ENCODE measurements at places on chromosomes 6 and 20. TPM values are rescaled to one million over a fixed set of nuclear protein-coding genes. Genes with fewer than 3 reads are reported as not detected.

GRCh38 chr20:60787276-60787675 lies 464.8 kb upstream of the CDH4 start:
- peak; percentile 5 for DNase-seq

GRCh38 chr6:81938991-81939732 lies 186.7 kb upstream of the TENT5A start:
- DNase-seq, result peak; percentile 43

- no peak for DNase-seq
Observed at GRCh38 chr6:109059571-109060021, 35.0 kb downstream of the SESN1 start.

DNA sequence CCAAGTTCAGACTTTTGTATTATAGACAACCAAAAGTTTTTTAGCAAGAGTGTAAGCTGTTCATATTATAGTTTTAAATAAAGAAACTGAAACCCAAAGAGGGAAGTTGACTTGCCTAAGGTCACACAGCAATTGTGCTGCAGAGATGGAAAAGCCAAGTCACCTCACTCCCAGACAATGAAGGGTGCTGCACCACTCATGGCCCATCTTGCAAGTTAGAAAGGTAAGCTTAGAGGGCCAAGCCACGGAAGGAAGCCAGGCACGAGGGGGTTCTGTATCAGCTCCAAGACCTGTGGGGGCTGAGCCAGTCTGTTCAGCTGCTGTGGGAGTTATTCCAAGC lies 860 bp downstream of the DEFB124 start:
- no peak for DNase-seq

- DNase-seq, result no peak
Observed at GRCh38 chr20:8438748-8439147, 306.7 kb downstream of the PLCB1 start.

- DNase-seq, result no peak
Observed at GRCh38 chr20:52256454-52256853, 64.9 kb upstream of the ZFP64 start.

GRCh38 chr20:36541227-36541767 lies at the start of gene MYL9:
Gene MYL9 (plus strand): TSS chr20:36541519. CDS start chr20:36544885, 3,366 bp downstream.
- DNase-seq, result peak; percentile 97

DNA sequence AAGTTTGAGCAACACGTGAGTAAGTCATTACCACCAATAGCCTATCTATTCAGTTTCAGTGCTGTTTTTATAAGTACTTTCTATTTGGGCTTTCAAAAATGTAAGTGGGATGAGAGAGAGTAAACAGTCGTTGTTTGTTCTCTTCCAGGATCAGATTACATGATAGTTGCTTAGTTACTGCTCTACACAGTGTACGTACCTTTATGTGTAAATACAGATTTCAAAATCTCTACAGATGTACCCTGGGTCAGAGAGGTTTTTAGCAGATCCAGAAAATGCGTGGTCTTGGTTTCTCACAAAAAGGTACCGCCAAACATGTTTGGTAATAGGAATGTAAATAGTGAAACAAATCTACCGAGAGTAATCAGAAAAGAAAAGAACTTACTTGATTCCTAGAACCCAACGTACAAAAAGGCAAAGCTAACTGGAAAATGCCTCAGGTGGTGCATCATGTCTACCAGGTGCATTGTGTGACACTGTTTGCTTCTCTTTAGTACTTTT lies 421.1 kb downstream of the BCKDHB start:
- DNase-seq, result no peak

DNA sequence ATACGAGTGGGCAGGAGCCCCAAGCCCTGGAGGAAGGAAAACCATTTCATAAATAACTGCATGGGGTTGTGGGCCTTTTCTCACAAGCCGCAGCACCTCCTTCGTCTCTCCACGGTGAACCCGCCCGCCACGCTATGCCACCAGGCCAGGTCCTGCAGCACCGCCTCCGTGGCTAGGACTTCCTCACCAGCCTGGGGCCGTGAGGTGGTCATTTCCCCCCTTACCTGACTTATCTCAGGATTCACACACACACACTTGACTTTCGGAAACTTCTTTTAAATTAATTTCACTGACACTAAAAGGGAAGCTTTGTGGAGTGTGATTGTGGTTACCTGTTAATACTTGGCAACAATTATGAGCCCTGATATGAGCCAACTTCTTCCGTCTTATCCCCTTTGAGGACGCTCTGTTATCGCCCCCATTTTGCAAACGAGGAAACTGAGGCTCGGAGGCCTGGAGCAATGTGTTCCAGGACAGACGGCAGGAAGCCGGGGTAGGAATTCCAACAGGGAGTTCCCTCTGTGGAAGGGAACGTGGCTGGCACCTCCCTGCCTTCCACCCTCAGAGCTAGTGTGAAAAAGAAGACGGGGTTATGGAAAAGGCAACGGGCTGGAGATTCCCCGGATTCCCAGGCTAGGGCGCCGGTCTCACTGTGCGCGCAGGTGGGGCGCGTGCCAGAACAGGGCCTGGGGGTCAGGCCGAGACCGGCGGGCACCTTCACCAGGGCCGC lies 817 bp upstream of the SLCO4A1 start:
- no peak for DNase-seq

DNA sequence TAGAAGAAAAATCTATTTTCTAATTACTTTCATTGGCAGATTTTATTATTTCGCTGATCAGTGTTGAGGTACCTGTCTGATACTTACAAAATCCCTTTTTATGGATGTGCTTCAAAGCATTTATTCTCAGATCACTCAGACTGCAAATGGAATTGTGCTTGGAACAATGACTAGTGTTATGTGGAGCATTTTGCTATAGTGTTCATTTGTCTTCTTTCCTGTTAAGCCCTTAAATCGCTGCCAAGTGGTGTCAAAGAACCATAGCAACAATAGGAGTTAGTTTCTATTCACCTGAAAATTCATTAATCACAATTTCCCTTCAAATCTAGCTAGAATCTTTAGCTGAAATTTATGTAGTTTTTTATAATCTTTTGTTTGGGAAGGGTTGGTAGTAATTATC lies 29.8 kb downstream of the SMPDL3A start:
- no peak for DNase-seq

- DNase-seq, result no peak
Observed at GRCh38 chr6:118959903-118960302, 24.9 kb upstream of the MCM9 start.

DNA sequence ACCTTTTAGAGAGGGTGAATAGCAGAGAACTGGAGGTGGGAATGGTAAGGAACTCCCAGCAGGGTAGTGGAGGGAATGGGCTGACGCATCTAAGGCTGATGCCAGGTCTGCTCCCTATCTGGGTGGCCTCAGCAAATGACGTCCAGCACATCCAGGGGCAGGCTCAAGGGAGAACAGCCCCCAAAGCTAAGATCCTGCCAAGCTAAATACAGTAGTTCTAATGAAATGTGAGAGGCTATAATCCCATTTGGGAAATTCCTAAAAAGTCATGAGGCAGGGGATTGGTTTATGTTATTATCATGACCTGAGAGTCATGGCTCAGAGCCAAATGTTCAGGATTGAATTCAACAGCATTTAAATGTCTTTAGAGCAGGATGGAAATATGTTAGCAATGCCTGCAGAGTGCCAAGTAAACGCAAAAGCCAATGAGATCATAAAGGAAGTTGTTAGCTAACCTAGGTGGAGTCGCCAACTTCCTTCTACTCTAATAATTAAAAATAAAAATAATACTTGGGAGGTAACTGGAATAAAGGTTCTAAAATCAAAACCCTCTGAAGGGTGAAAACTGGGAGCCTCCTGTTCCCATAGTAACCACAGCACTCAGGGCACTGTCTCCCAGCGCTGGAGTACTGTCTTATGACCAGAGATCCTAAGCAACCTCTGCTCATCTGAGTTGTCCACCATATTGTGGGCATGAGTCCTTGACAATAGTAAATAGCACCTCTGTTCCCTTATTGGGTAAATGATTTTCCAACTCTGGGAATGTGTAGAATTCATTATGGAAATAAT lies 34.8 kb downstream of the IYD start:
- no peak for DNase-seq

DNA sequence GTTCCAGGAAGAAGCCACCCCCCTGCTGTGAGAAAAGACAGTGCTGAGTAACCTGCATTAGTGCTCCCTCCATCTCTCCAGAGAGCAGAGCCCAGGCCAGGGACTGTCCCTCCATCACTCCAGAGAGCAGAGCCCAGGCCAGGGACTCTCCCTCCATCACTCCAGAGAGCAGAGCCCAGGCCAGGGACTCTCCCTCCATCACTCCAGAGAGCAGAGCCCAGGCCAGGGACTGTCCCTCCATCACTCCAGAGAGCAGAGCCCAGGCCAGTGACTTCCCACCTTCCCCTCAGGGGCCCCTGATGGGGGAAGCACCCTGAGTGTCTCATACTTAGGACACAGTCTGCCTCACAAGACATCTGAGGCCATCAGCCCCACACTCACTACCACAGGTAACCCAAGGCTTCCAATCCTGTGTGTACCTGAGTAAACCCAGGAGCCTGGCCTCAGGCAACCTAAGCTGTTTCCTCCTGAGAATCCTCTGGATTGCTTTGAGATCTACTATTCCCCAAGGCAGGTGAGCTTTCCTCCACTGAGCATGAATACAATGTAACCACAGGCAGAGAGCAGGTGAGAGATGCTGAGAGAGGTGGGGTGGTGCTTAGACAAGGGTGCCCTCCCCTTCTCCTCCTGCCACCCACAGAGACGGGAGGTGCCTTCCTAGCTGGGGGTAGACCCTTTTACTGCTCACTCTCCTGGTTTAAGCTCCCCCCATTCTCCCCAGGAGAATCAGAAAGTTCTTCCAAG lies 4.9 kb downstream of the TBXT start:
- DNase-seq, result no peak

DNA sequence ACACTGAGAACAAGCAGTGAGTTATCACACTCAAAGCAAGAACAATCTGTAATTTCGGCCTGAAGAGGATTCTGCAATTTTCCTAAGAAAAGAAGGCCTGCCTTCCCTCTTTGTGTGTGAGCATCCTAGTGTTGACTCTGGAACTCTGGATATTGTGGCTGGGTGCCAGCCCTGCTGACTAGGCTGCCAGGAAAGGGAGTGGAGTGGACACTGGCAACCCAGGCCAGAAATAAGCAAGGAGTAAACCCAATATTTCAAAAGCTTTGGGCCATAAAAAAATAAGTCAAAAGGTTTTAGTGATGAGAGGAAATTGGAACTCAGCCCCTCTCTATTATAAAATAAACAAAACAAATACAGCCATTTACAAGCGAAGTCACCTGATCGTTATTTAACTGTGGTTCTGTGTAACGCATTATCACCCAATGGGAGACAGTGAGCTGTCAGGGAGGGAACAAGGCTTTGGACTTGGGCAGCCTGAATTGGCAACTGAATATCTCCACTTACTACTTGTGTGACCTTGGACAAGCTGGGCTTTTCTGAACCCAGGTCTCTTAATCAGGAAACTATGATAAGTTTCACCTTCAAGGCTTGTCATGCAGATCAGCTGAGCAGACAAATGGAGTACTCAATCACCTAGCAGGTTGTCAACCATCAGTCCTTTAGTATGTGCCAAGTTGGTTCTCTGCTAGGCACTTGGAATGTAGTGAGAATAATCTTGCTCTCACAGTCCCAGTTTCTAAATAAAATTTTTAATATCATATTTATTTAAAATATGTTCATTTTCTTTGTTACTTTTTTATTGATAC lies 196.2 kb downstream of the PAX1 start:
- DNase-seq, result no peak

GRCh38 chr6:80173411-80173810 lies 66.9 kb downstream of the BCKDHB start:
- DNase-seq, result no peak

- DNase-seq, result no peak
Observed at GRCh38 chr6:112085286-112086065, 1.8 kb downstream of the TUBE1 start.

- DNase-seq, result no peak
Observed at GRCh38 chr6:3882866-3883265, 33.7 kb downstream of the FAM50B start.

NRSN2 gene
- 27.5 TPM for total RNA-seq

SFTA2 gene
- 6.6 TPM for total RNA-seq

CTAGE9 gene
- total RNA-seq, result not detected

SPDEF gene
- total RNA-seq, result 0.67 TPM

BNIP5 gene
- total RNA-seq, result 0.50 TPM

DEFB124 gene
- not detected for total RNA-seq

OOEP gene
- not detected for total RNA-seq

CNBD2 gene
- 7.9 TPM for total RNA-seq
